Tibial nerve (tissue), 4 donors: ENCODE measurements at places on chromosomes 2 and 18.
A peak's percentile ranks its signal among the peaks of the same experiment; 100 is the strongest.

DNA sequence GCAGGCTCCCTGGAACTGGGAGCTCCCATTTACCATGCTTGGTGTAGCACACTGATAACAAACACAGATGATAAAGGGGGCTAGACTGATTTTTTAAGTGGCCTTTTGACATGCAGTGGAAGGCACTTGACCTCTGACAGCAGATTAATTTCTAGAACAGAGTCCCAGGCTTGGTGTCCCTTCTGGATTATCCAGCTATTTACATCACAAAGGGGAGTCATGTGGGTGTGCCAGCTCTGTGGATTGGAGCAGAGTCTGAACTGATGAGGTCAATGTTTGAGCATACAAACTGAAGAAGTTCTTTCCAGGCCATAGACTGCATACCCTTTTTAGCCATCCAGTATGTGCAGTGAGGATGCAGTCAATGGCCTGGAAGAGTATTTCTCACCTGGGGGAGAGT is 31.5 kb upstream of the SIX2 start:
- H3K27me3 ChIP-seq = peaks cover 10% of the 10 kb centered on the region
- no peak for DNase-seq
- H3K27ac ChIP-seq = no peak overlapping the region
- no peaks in the 10 kb centered on the region for H3K36me3 ChIP-seq
- H3K4me3 ChIP-seq = no peak overlapping the region
- no peaks in the 10 kb centered on the region for H3K4me1 ChIP-seq

- no peak overlapping the region for H3K4me3 ChIP-seq
- H3K27ac ChIP-seq = no peak overlapping the region
- H3K4me1 ChIP-seq = no peaks in the 10 kb centered on the region
- no peak for DNase-seq
These were observed 252.4 kb downstream of the EIPR1 start for GRCh38 chr2:3125001-3125760.

GRCh38 chr18:55856229-55856628 is 268.2 kb upstream of the TCF4 start:
- no peak overlapping the region for H3K4me3 ChIP-seq
- DNase-seq = no peak
- peaks cover 19% of the 10 kb centered on the region for H3K27me3 ChIP-seq
- no peaks in the 10 kb centered on the region for H3K36me3 ChIP-seq
- no peaks in the 10 kb centered on the region for H3K4me1 ChIP-seq

GRCh38 chr2:230922951-230923717 is 1.9 kb downstream of the GPR55 start:
- H3K4me3 ChIP-seq = no peak overlapping the region
- no peaks in the 10 kb centered on the region for H3K4me1 ChIP-seq
- no peak for DNase-seq
- no peak overlapping the region for H3K27ac ChIP-seq
- no peaks in the 10 kb centered on the region for H3K36me3 ChIP-seq

GRCh38 chr18:79936641-79937040 is 14.8 kb downstream of the SLC66A2 start:
- no peak overlapping the region for H3K4me3 ChIP-seq
- H3K36me3 ChIP-seq = no peaks in the 10 kb centered on the region
- DNase-seq = no peak

DNA sequence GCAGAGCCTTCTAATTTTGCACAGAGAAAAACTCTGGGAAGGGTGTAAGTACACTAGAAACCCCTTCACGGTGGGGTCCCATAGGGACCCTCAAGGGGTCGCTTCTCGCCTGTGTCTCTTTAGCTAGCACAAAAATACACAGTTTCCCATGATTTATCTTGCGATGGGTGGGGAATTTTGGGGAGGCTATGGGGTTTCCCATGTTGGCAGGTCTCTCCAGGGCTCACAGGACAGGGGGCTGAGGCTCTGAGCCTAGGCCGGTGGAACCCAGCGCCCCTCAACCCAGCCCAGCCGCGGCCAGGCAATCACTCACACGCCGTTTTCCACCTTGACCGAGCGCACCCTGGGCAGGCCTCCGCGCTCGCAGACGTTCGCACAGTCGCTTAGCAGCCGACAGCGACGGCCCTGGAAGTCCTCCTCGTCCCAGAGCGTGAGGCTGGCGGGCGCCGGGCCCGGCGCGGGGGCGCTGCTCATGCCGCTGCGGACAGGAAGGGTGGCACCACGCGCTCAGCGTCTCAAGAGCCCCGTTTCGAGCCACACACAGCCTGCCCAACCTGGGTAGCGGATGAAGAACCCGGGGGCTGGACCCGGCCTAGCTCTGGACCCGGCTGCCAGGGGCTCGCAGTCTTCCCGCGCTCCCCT is 398 bp downstream of the CRYBA2 start:
- DNase-seq = no peak
- peak overlapping the region; percentile 38 for H3K4me3 ChIP-seq
- H3K27ac ChIP-seq = no peak overlapping the region
- peaks cover 10% of the 10 kb centered on the region for H3K4me1 ChIP-seq
- H3K36me3 ChIP-seq = no peaks in the 10 kb centered on the region

- H3K4me1 ChIP-seq = no peaks in the 10 kb centered on the region
- H3K27ac ChIP-seq = no peak overlapping the region
These were observed 38.5 kb downstream of the THAP4 start for GRCh38 chr2:241598487-241598886.

- no peak overlapping the region for H3K27ac ChIP-seq
- no peaks in the 10 kb centered on the region for H3K27me3 ChIP-seq
- DNase-seq = no peak
- H3K4me1 ChIP-seq = no peaks in the 10 kb centered on the region
- no peak overlapping the region for H3K4me3 ChIP-seq
These were observed 532.7 kb downstream of the TDRD15 start for GRCh38 chr2:21656330-21657075.

DNA sequence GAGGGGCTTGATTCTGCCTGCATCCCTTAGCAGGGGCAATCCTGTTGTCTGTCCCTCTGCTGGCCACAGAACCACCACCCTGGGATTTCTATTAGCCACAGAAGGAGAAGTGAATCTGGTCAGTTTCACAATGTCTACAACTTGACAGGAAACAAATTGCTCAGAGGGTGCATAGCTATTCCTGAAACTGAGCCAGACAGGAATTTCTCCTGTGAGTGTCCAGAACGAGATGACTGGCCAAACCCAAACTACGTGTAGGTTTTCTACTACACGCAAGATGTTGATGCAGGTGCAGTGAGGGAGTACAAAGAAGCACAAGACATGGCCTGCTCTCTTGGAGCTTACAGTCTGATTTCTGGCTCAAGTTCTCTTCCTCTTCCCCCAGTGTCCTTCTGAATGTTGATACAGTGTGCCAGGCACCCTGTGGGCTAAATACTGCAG is 201.9 kb downstream of the CLIP4 start:
- no peaks in the 10 kb centered on the region for H3K4me1 ChIP-seq
- no peak overlapping the region for H3K4me3 ChIP-seq
- H3K36me3 ChIP-seq = no peaks in the 10 kb centered on the region
- no peak overlapping the region for H3K27ac ChIP-seq
- DNase-seq = peak; percentile 23
- no peaks in the 10 kb centered on the region for H3K27me3 ChIP-seq

- no peaks in the 10 kb centered on the region for H3K4me1 ChIP-seq
- no peak for DNase-seq
- peaks cover 8% of the 10 kb centered on the region for H3K36me3 ChIP-seq
- H3K27me3 ChIP-seq = no peaks in the 10 kb centered on the region
These were observed 155.8 kb upstream of the WDSUB1 start for GRCh38 chr2:159442159-159442852.

GRCh38 chr2:6423157-6423556 is 442.6 kb downstream of the CMPK2 start:
- H3K27ac ChIP-seq = no peak overlapping the region
- H3K4me1 ChIP-seq = no peaks in the 10 kb centered on the region
- H3K4me3 ChIP-seq = no peak overlapping the region
- H3K36me3 ChIP-seq = no peaks in the 10 kb centered on the region
- DNase-seq = no peak
